ENCODE measurements at places on chromosomes 1 and 21. TPM values are rescaled to one million over a fixed set of nuclear protein-coding genes. Genes with fewer than 3 reads are reported as not detected.

GRCh38 chr1:1677718-1678580 is 14.6 kb downstream of the SLC35E2B start:
- peak; percentile 25 for DNase-seq

GRCh38 chr1:8794605-8795004 is 22.8 kb downstream of the RERE start:
- no peak for DNase-seq

- no peak for DNase-seq
Observed at GRCh38 chr1:151853411-151853943, at the start of gene THEM5. THEM5 (minus strand) TSS chr1:151853712; CDS start chr1:151853565, 147 bp downstream.

RGS13 gene
- not detected for total RNA-seq

GRCh38 chr1:30882678-30883388 is 25.7 kb downstream of the SDC3 start:
- no peak for DNase-seq

DNA sequence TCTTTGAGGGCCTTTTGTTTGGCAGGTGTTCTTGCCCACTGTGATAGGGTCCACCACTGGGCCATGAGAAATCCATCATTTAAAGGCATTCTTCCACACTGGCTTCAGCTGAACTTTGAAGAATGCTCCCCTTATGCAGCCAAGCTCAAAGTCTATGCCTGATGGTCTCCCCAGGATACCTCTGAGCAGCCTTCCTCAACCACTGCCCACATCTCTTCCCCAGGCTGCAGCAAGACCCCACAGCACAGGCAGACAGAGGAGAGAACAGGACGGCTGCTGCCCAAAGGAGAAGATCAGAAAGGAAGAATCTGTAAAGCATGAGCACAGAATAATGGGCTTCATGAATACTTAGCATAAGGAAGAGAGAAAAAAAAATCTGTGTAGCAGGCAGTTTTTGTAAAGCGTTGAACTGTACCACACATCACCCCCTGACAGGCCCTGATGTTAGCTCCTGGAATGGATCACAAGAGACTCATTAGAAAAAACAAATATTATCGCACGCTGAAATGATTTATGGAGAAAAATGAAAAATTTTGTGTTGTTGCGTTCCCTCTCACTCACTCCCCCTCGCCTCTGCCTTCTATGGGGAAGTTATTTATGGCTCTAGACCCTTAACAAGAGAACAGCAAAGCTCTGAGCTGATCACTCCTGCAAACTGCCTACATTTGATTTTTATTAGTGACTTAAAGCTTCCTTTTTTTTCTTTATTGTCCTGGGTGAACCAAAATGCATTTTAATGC is 134.1 kb downstream of the TMEM53 start:
- DNase-seq: no peak

TEDDM1 gene
- not detected for total RNA-seq

DNA sequence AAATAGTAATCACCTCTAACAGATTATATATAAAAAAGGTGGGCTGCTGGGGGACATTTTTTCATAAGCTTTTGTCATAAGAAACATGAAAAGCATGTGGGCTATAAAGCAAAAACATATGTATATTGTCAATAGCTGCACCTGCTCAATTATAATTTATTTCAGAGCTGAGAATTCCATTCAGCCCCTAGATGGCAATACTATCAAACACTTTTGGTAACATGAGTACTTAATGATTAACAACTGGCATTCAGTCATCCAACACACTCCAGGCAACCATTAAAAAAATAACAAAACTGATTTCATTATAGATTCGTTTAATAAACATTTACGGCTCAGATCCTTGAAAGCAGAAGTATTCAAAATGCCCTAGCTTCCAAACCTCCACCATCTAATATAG is 115.1 kb downstream of the KCTD3 start:
- DNase-seq: no peak

- DNase-seq: no peak
Observed at GRCh38 chr1:30744060-30744756, 13.4 kb downstream of the LAPTM5 start.

- no peak for DNase-seq
Observed at GRCh38 chr21:39149882-39150281, 33.4 kb downstream of the PSMG1 start.

GRCh38 chr1:25664357-25665199 is 48.0 kb downstream of the MAN1C1 start:
- DNase-seq: no peak

DNA sequence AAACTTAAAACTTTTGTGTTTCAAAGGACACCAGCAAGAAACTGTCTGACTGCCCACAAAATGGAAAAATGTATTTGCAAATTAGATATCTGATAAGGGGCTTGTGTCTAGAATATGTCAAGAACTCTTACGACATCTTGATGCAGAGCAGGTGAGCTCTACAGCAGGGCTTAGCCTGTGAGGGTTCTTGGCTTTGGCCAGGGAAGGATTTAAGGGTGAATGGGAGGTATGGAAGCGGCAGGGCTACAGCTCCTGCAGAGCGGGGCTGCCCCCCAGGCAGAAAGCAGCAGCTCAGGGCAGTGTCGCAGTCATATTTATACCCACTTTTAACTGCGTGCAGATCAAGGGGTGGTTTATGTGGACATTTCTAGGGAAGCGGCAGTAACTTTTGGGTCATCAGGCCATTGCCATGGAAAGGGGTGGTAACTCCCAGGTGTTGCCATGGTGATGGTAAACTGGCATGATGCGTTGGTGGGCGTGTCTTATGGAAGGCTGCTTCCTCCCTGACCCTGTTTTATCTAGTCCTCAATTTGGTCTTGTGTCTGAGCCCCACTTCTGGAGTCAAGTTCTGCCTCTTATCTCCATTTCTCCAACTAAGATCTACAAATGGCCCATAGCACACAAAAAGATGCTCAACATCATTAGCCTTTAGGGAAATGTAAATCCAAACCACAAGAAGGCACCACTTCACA is 23.2 kb downstream of the MORN1 start:
- DNase-seq: no peak

DNA sequence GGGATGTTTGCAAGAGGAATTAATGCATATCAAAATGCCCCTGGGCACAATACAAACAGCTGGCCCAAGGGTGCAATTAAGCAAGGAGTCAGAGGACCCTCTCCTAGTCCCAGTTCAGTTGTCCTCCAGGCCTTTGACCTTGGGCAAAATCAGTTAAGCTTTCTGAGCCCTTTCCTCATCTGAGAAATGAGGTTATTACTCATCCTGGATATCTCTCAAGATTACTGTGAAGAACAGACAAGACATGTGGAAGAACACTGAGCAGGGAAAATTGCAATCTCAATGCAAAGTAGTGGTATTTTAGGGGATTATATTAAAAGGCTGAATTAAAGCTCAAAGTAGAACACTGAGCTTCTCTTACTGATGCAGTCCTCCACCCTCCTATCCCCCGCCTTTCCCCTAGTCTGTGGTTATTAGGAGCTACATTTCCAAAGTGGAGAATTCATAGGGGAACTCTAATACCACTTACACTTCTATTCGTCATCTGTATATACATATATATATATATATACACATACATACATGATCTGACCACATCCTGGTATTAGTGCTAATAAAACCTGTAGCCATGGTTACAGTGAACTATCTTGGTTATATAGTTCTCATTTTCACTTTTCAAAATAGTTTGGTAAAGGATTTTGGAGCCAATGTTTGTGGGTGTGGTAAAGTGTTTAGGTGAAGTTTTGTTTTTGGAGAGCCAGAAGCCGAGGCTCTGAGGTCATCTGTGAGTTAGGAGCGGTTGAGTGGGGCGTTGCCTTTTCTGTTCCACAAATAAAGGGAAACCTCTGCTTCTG is 18.1 kb downstream of the KIAA0040 start:
- DNase-seq: no peak

GRCh38 chr1:165451691-165452090 is 6.8 kb upstream of the RXRG start:
- no peak for DNase-seq

GRCh38 chr1:52345252-52345651 is 20.8 kb downstream of the CC2D1B start:
- DNase-seq: no peak

- no peak for DNase-seq
Observed at GRCh38 chr1:156999596-157000320, 45.8 kb downstream of the ARHGEF11 start.

GRCh38 chr1:44827197-44828002 is 15.7 kb downstream of the PTCH2 start:
- no peak for DNase-seq

TMED5 gene
- total RNA-seq: 95.3 TPM

DNA sequence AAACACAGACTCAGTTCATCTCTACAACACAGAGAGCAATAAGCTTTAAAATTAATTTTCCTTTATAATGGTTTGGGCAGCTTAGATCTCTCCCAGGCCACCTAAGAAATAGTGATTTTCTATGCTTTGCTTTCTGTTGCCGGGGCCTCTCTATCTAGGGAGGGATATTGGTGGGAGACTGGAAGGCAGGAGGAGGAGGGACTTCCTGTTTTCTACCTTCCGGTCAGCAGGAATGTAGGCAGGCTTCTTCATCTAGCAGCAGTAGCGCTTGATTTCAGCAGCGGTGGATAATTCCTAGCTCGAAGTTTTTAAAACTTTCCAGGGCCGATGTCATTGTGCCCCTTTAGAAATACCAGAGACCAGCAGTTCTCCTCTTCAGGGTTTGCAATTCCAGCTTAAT is 5.1 kb upstream of the DESI2 start:
- DNase-seq: no peak

DNA sequence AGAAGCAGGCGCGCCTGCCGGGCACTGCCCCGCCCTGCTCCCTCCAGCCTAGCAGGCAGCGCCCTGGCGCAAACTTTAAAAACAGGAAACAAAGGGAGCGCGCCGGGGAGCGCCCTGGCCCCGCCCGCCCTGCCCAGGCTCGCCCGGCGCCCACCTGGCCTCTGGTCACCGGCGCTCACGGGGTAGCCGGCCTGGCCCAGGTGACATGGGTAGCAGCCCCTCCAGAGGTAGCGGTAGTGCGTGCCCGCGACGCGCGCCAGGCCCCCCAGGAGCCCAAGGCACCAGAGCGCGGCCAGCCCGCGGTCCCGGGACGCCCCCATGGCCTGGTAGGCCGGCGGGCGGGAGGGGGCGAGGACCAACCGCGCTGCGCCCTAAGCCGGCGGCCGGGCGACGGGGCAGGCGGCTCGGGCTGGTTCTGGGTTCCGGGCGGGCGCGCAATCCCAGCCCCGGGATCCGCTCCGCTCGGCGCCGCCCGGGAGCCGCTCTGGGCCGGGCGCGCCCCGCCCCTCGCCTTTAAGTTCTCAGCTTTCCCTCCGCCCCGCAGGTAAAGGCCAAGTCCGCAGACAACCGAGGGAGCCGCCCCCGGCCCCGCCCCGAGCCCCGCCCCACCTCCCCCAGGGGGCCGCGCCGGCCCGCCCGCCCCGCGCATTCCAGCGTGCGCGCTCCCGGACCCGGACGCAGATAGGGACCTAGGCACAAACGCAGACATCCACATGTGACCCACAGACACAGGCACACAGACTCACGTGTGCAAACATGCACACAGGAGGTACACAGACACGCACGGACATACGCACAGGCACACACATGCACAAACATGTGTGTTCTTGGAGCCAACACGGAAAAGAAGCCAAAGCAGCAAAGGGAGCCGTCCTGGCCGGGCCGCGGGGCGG is 76.7 kb downstream of the ARHGEF16 start:
- peak; percentile 85 for DNase-seq

OR2T2 gene
- total RNA-seq: not detected

GRCh38 chr1:69146303-69146702 is 421.4 kb upstream of the LRRC7 start:
- no peak for DNase-seq

DNA sequence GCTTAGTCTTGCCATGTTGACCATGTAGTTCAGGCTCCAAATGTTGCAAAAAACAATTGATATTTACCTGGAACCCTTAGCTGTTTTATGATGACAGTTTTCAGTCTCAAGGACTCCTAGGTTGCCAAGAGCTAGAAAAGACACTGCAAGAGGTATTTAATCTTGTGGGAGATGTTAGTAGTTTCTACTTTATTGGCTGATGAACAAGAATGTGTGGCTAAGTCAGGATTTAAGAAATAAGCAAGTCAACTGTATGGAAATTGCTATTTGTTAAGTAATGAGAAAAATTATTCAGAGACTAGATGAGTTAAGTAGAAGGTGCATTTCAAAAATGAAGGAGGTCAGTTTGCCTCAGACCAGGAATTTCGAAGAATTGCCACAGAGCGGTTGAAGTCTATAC is 639.7 kb upstream of the USP24 start:
- no peak for DNase-seq

DNA sequence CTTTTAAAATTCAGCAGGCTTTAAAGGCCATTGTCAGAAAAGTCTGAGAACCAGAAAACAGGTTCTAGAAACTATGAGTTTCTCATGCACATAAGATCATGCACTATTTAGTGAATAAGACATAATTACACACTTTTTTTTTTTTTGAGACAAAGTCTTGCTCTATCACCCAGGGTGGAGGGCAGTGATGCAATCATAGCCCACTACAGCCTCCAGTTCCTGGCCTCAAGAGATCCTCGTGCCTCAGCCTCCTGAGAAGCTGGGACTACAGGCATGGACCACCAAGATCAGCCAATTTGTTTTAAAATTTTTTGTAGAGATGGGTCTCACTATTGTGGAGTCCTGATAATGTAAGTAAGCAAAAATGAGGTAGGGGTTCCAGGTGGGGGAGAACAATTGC is 134.9 kb downstream of the VAV3 start:
- DNase-seq: no peak

DNA sequence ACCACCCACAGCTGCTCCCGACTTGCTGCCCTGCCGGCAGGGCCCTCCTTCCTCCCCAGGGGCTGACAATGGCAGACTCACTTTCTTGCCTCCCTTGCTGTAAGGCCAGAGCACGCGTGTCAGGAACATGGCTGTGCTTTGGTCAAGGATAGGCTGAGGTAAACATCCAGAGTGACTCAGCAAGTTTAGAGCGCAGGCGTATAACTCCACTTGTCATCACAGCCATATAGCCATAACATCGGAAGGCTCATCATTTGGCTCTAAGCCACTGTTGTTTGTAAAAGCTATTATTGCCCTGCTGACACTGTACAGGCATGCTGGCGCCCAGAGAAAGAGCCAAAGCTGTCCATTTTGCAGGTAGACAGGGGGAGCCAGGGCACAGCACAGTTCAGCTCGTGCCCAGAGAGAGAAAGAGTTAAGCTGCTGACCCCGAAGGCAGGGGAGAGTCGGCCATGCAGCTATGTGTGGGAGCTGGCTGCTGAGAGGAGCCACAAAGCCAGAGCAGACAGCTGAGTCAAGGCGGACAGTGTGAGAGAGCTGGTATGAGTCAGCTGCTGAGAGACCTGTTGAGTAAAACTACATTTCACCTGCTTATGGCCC is 60.6 kb downstream of the GNG4 start:
- no peak for DNase-seq

KIAA0040 gene
- total RNA-seq: 10.0 TPM

TNFRSF18 gene
- not detected for total RNA-seq

DNA sequence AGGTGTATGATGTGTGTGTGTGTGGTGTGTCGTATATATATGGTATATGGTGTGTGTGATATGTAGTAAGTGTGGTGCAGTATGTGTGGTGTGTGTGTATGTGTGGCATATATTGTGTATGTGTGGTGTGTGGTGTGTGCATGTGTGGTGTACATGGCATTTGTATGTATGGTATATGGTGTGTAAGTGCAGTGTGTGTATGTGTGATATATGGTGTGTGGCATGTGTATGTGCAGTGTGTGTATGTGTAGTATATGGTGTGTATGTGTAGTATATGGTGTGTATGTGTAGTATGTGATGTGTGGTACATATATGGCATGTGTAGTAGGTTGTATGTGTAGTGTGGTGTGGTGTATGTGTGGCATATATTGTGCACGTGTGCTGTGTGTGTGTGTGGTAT is 74.9 kb downstream of the OLFML3 start:
- no peak for DNase-seq
